ENCODE measurements at places on chromosomes 4 and X.

- no peak for DNase-seq
These were observed 33.5 kb upstream of the RASSF6 start for GRCh38 chr4:73653695-73654106.

GRCh38 chr4:121073004-121073435, 685 bp upstream of the NDNF start:
- peak; percentile 73 for DNase-seq

DNA sequence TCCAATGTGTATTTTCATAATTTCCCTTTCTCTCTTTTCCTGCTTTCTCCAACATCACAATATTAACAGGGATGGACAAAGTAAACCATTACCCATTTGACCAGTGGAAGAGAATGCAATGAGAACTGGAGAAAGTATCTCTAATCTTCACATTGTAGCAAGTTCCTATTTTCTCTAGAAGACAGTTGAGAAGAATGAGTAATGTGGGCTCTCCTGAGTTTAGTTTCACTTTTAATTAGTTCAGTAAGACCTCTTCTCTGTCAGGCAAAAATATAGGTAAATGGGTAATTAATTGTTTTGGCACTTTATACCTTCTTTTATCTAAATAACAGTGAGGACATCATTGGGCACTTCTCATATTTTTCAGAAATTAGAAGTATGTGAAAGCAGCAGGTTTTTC, 602.0 kb downstream of the GLUD2 start:
- DNase-seq: no peak

- DNase-seq: no peak
These were observed 58.8 kb upstream of the CLNK start for GRCh38 chr4:10743357-10743756.

DNA sequence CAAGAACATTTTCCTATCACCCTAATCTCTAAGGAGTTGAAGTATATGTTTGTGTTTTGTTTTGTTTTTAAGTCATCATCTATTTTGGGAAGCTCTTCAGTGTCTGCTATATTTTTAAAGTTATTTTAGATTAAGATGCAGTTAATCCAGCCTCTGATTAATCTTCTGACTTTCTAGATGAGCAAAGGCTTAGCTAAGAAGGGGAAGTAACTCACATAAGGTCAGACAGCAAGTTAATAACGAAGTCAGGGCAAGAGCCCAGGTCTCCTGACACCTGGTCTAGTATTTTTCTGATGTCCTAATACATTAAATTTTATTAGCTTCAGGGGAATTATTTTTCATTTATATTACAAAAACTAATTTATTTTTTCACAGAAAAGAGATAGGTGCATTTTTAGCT, 168.5 kb downstream of the SOWAHB start:
- no peak for DNase-seq

GRCh38 chr4:97330917-97331316, 812.4 kb downstream of the STPG2 start:
- DNase-seq: no peak

GRCh38 chr4:21765810-21766407, 182.7 kb downstream of the KCNIP4 start:
- DNase-seq: no peak

DNA sequence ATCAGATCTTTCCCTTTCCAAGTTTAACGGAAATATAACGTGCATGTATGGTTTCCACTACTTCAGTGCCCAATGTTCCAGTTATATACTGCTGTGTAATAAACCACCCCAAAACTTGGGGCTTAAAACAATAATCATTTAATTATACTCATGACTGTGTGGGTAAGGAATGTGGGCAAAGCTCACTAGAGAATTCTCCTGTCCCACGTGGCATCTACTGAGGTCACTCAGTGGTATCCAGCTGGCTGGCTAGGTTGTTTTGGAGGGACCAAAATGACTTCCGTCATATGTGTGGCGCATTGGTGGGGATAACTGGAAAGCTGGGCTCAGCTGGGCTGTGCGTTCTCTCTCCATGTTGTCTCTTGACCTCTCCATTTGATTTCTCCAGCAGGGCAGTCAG, 18.5 kb downstream of the ZCCHC18 start:
- DNase-seq: no peak

DNA sequence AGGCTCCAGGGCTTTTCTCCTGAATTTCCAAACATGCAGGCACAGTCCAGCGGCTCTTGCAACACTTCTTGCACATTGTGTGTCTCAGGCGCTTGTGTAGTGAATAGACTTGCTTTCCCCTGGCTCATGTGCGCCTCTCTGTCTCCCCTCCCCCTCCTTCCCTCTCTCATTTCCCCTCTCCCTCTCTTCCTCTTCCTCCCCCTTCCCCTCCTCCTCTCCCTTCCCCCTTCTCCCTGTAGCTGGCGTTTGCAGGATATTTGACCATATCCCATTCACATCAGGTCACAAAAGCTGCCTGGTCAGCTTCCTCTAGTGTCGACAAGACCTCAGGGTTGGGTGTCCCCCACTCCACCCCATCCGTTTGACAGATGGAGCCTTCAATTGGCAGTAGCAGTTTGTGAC, 2.4 kb downstream of the CHST7 start:
- no peak for DNase-seq

- no peak for DNase-seq
These were observed 28.6 kb downstream of the TEX13A start for GRCh38 chrX:105191878-105192277.

DNA sequence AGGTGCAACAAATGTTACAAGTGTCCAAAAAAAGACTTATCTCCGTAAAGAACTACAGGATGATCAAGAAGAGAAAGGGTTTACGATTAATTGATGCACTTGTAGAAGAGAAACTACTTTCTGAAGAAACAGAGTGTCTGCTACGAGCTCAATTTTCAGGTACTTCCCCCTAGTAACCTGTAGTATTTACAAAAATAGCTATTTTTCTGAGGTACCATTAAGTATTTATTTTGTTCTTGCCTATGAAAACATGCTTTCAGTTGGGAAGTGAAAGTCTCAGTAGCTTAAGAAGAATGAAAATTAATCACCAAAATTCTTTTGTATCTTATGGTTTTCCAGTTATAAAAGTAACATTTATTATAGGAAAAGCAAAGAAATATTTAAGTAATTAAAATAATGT, 5.9 kb downstream of the THAP9 start:
- no peak for DNase-seq

- DNase-seq: no peak
These were observed 6.6 kb upstream of the FGFRL1 start for GRCh38 chr4:1004557-1005485.

DNA sequence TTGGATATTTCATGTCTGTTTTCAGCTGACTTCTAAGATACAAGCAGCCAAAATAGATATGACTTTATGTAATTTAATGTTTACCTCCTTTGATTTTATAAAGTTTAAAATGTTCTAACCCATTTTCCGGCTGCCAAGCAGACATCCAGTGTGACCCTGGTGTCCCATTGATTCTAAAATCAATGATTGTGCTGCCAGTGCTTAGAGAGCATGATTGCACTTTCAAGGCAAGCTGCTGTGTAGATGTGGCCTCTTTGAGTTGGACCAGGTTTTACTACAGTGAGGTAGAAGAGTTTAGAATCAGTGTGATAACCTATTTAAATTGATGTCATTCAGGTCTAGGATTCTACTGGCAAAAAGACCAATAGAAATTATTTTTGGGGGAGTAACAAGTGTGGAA, 730.9 kb downstream of the STPG2 start:
- no peak for DNase-seq

GRCh38 chrX:130028196-130028595, 45.8 kb downstream of the BCORL1 start:
- DNase-seq: peak; percentile 76

DNA sequence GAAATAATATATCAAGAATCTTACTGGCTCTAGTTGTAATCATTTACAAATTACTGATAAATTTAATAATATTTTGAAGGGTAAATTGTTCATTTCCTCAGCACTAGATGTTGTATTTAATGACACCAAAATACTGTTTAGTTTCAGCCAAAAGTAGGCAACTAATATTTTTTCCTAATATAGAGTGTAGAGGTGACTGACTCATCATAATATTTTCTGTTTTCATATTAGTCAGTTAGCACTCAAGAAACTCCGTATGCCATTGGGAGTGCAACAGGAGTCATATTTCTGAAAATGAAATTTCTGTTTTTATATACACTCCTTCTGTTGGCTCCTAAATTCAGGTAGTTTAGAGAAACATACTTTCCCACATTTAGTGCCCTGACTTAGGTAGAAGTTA, 36.6 kb upstream of the PTPN13 start:
- no peak for DNase-seq

DNA sequence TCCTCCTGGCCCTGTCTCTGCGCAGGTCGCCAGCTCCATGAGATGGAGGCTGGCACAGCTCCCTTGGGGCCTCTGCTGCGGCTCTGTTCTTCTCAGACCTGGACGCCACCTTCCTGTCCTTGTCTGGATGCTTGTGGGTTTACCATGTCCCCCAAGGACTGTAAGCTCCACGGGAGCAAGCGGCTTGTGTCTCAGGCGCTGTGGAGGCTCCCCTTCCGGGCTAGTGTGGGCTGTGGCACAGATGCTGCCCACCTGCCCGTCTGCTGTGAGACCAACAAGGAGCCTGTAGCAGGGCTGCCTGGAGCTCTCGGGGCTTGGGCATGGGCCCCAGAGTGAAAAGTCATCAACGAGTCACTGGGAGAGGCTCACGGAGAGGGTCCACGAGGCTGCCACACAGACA, 25.2 kb downstream of the NAT8L start:
- DNase-seq: peak; percentile 57

DNA sequence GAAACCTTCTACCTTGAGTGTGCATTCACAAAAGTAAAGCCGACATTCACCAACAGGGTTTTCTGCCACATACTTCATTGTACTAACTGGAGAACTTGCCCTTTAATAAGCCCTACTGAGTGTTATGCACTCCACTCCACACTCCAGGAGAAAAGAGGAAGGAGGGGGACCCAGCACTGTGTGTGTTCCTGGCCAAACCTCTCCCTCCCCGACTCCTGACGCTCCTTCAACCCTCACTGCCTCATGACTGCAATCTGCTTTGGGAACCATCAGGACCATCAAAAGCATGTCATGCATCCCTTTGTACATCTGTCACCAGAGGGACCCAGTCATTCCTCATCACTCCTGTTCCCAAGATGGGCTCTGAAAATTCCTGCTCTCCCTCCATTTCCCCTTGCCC, 143.7 kb downstream of the RASL11B start:
- DNase-seq: no peak

DNA sequence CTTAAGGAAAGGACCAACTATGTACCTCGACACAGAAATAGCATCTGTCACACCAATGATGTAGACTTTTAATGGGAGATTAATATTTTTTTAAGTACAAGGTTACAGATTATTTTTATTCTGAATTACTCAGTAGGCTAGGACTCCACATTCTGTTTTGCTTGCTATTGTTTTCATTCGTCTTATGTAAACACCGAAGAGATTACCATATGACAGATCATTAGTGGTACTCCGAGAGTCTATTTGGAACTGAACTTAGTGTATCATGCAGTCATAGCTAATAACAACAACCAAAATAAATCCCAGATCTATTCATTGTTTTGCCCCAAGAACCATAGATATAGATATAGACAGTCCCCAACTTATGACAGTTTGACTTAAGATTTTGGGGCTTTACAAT, 139.7 kb upstream of the SPRY1 start:
- no peak for DNase-seq

GRCh38 chr4:124745985-124746801, 33.7 kb upstream of the ANKRD50 start:
- no peak for DNase-seq

DNA sequence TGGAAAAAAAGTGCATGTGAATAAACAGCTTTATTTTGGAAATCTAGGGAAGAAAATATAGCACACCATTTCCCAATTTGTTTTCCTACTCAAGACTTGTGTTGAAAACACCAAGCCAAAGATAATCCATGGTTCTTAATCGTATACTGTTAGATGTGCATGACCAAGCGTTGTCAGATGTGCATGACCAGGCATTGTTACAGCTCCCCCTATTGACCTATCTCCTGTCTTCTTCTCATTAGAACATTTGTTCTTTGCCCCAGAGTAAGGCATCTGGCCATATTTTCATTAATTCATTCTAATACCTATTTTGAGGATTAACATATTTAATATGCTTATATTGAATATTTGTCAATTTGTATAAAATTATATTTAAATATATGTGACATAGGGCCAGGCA, 14.4 kb upstream of the VCX start:
- no peak for DNase-seq

DNA sequence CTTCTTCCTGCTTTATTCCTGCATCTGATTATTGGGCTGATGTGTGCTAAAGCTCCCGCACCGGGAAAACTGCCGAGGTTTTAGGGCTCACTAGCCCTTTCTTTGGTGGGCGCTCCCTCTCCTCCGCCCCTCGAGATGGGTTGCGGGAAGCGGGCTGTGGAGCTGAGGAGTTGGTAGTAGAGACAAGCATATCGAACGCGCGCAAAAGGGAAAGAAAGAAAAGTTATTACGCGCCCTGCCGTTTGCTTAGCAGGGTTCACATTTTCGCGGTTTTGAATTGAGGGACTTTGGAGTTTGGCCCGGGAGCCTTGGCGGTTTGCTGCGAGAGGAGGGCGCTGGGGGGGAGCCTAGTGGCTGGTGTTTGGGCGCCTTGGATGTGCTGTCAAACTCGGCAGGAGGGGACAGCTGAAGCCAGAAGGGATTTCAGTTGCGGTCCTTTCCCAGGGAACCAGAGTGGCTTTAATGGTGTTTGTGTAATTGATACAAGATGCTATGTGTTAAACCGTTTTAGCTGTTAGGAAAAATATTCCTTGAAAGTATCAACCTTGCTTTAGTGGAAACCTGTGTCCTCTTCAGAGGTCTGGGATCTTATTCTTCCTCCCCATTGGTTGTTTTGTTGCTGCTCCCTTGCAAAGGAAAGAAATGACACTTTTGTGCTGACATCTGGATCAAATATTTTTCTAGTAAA, 1.1 kb downstream of the GAB1 start:
- DNase-seq: peak; percentile 74

GRCh38 chr4:57989430-57989829, 879.2 kb upstream of the IGFBP7 start:
- DNase-seq: no peak

DNA sequence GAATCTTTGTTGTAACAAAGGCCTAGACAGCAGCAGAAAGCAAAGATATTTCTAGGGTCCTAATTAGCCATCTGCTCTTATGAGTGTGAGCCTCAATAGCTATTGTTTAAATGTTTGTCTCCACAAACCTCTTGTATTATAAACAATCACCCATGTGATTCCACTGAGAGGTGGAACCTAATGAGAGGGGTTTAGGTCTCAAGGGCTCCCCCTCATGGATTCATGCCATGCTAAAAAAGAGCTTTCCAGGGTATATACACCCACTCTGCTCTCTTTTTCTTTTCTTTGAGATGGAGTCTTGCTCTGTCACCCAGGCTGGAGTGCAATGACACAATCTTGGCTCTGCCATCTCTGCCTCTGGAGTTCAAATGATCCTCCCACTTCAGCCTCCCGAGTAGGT, 42.1 kb downstream of the TRIM61 start:
- no peak for DNase-seq

- DNase-seq: no peak
These were observed 69.2 kb downstream of the ZNF732 start for GRCh38 chr4:236028-236427.

GRCh38 chrX:153935326-153935851, 552 bp upstream of the NAA10 start:
- no peak for DNase-seq
